ENCODE measurements at places on chromosomes 5 and 9. TPM values are rescaled to one million over a fixed set of nuclear protein-coding genes. Genes with fewer than 3 reads are reported as not detected.

Gene MED7
- polyA plus RNA-seq, result 34.4 TPM

Gene KLHL3
- 4.9 TPM for polyA plus RNA-seq

Gene FBP2
- not detected for polyA plus RNA-seq

Gene MEGF10
- 4.5 TPM for polyA plus RNA-seq

Gene PCDHGB1
- 0.74 TPM for polyA plus RNA-seq

Gene ESM1
- polyA plus RNA-seq, result not detected

Gene ZNF622
- 18.8 TPM for polyA plus RNA-seq

Gene OBP2B
- polyA plus RNA-seq, result not detected

Gene SMIM32
- 0.17 TPM for polyA plus RNA-seq

Gene PLEKHG4B
- 33.5 TPM for polyA plus RNA-seq

Gene CDKN2B-AS1
- not detected for polyA plus RNA-seq

Gene ZNF454
- polyA plus RNA-seq, result 3.2 TPM

Gene DPP7
- polyA plus RNA-seq, result 25.2 TPM

Gene TAF1L
- polyA plus RNA-seq, result not detected

Gene COL23A1
- 4.8 TPM for polyA plus RNA-seq

Gene NKD2
- 11.9 TPM for polyA plus RNA-seq

Gene TAF11L5
- polyA plus RNA-seq, result not detected

Gene NOXA1
- polyA plus RNA-seq, result 1.4 TPM

Gene TMEM174
- polyA plus RNA-seq, result not detected

Gene OMD
- polyA plus RNA-seq, result 1.1 TPM

Gene ECSCR
- 2.5 TPM for polyA plus RNA-seq

Gene CFAP77
- 1.3 TPM for polyA plus RNA-seq
